A549 (cell line): ENCODE measurements at places on chromosomes 12 and 14.
A peak's percentile ranks its signal among the peaks of the same experiment; 100 is the strongest.

DNA sequence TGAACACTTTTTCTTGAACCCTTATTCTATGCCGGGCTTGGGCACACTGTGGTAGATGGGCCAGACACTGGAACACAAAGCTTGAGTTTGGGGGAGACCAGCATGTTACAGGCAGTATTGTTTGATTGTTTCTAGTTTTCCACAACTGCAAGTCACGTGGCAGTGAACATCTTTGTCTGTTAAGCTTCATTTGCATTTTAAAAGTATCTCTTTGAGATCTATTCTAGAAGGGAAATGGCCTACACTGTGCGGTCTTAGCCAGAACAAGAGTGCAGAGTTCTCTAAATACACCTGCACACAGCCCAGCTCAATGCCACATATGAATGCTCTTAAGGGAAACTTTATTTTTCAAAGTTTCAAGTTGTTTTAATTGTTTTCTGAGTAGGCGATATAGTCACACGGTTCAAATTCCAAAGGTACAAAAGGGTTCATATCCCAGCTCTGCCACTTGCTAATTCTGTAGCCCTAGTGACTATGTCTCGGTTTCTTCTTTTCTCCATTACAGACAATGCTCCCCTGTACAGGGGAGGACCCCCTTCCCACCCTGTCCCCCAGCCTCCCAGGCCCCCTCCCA lies 24.9 kb downstream of the RIN3 start:
- no peak for DNase-seq

- DNase-seq: no peak
These were observed 93.5 kb downstream of the ATXN2 start for GRCh38 chr12:111505601-111506036.

- DNase-seq: no peak
These were observed 189.4 kb upstream of the DYRK2 start for GRCh38 chr12:67459173-67459572.

GRCh38 chr12:50186681-50187080 lies 19.5 kb upstream of the CERS5 start:
- DNase-seq: no peak

DNA sequence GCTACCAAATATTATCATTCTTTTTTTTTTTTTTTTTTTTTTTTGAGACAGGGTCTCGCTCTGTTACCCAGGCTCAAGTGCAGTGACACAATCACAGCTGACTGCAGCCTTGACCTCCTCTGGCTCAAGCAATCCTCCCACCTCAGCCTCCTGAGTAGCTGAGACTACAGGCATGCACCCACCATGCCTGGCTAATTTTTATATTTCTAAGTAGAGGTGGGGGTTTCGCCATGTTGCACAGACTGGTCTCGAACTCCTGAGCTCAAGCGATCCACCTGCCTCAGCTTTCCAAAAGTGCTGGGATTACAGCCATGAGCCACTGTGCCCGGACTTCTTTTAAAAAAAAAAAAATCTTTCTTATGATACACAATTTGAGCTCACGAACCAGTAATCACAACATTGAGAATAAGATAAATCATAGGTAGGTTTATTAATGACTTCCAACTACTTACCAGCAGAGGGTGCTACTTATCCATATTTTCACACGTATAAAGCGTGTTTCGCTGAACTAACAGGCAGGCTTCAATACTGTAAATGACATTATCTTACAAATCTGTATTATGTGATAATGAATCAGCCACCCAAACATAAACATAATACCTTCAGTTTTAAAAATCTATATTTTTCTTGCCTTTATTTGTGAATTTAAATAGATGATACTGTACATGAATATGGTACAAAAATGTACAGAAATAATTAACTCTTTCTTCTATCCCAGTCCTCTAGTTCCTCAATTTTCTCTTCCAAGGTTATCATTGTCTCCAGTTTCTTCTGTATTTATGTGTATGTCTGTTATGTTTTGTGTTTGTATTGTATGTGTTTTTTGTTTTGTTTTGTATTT lies 42.5 kb upstream of the BCAT1 start:
- peak; percentile 44 for DNase-seq

GRCh38 chr12:98359856-98360255 lies 155.5 kb upstream of the TMPO start:
- DNase-seq: no peak

GRCh38 chr12:82047446-82047845 lies 288.3 kb upstream of the PPFIA2 start:
- DNase-seq: no peak

DNA sequence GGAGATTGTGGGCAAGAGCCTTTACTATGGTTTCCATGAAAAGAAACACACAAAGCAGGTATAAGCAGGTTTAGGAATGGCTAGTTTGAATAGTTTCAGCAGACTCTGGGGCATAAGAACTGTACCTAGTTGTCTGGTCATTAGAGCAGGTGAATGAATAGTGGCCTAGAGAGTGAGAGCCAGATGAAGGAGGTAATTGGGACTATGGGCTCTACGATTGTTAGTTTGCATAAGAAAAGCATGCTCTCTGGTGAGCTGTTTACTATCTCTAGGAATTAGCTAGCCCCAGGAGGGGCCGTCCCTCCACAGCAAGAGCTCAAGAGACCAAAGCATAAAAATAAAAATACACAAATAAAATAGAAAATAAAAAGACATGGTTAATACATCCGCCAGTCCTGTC lies 397.5 kb upstream of the GARIN6 start:
- no peak for DNase-seq

GRCh38 chr14:90140956-90141316 lies 79.1 kb downstream of the KCNK13 start:
- peak; percentile 12 for DNase-seq
